ENCODE measurements at places on chromosomes 3 and 15.

- DNase-seq, result peak; percentile 85
Measured at GRCh38 chr3:123586131-123586530, 1.3 kb upstream of the HACD2 start.

GRCh38 chr15:71572452-71573053, 237.8 kb upstream of the NR2E3 start:
- no peak for DNase-seq

DNA sequence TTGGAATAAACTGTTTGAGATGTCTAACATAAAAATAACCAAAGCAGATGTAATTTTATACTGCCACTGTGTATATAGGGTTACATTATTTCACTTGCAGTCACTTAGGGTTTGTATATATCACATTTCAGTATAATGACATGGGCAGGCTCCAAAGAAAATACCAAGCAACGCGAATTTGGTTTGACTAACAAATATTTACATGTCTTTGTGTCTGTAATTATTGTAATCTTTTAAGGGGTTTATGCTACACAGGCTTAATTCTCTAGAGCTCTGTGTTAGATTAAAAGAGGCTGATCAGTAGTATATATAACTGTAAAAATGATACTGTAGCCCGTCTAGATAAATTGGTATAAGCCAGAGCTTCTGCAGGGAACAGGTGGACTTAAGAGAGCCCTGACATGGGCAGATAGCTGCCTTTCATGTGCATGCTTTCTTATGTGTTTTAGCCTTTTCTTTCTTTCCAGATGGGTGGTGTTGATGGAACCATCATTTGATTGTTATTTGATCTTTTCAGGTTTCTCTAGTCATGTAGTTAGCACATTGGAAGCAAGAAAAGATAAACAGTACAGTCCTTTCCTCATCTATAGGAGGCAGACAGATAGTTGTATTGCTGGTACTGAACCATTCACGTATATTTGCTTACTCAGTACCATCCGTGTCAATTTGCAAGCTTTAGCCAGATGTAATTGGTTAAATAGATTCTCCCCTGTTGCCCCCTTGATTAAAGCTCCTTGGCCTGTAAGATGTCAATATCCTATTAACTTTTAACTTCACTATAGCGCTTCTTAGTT, 86.1 kb downstream of the GALK2 start:
- no peak for DNase-seq

DNA sequence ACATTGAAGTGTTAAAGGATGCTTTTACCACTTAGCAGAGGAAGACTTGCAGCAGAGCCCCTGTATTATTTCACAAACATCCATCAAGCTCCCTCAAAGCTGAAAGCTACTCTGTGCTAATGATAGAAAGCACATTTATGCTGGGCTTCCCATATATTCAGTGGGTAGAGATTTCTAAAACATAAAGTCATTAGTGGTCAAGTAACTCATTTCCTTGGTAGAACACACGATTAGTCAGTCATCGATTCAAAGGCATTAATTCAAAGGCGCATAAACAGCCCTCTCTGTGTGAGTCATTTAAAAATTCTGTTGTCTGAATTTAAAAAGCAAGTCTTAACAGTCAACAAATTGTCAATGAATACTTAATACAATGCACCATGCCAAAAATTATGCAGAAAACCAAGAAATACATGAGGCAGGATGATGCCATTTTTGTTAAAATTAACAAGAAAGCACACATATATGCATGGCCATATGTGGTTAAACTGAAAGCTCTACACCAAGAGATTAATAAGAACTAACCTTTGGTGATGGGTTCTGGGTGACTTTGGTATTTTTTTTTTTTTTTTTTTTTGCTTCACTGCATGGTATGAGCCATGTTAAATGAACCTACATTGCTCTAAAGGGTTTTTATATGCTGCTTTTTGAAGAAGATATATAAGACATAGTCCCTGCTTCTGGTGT, 61.7 kb downstream of the LDHAL6B start:
- DNase-seq, result no peak

DNA sequence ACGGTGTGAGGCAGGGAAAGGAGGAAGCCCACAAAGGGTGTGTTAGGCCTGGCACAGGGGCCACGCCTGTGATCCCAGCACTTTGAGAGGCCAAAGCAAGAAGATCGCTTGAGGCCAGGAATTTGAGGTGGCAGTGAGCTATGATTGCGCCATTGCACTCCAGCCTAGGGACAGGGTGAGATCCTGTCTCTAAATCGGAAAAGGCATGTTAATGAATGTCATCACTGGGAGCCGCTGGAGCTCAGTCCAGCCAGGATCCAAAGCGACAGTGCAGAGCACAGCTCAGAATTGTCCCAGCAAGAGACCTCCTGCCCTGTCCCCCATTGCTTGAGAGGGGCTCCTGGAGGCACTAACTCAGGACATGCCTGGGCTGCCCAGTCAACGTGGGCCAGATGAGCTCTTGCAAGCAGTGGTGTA, 15.0 kb upstream of the FBLN2 start:
- DNase-seq, result no peak

DNA sequence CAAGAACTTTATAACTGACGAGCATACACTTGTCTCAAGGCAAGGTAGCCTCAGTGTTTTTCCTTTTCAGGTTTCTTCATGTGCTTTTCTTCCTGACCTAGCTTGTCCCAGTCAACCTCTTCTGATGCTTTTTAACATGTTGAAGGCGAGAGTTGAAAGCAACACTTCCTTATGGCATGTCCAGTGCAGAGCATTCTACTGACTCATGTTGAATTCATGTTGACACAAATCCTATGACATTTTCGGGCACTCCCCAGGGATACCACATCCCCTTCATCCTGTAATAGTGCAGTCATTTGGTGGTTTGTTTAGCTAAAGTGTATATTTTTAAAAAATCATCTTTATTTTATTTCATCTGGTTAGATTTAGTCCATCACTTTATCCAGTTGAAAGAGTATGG, 75.9 kb upstream of the CBLB start:
- DNase-seq, result no peak
